Activated T-cell treated with anti-CD3 and anti-CD28 coated beads for 1 hour (primary cell): ENCODE measurements at places on chromosomes 1 and 21.

DNA sequence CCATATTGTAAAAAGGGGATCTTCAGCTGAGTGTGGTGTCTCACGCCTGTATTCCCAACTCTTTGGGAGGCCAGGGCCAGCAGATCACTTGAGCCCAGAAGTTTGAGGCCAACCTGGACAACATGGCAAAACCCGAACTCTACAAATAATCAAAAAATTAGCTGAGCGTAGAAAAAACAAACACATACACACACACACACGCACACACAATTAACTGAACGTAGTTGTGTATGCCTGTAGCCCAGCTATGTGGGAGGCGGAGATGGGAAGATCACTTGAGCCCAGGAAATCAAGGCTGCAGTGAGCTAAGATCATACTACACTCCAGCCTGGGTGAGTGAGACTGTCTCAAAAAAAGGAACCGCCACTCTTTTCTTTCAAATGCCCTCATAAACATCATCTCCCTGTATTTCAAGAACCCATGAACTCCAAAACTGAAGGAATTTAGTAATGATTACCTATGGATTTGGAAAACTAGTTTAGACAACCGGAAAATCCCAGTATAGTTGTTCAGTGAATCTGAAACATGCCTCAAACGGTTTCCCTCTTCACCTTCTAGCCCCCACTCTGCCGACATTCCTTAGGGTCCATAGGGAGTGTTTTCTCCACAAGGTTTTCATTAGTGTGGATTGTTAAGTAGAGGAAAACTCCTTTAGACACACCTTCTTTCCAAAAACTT is 4.5 kb downstream of the TXNIP start:
- DNase-seq = no peak

- no peak for DNase-seq
Observed at GRCh38 chr1:6294080-6294889, 33.4 kb upstream of the GPR153 start.

- DNase-seq = no peak
Observed at GRCh38 chr1:80113168-80114038, 1106.9 kb upstream of the ADGRL4 start.

DNA sequence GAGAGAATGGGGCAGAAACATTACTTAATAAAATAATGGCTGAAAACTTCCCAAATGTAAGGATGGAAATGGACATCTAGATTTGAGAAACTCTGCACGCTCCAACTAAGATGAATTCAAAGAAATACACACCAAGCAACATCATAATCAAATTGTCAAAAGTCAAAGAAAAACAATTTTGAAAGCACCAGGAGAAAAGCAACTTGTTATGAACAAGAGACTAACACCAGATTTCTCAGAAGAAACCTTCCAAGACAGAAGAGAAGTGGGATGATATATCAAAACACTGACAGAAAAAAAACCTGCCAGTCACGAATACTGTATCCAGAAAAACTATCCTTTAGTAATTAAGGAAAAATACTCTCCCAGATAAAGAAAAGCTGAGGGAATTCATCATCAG is 208.6 kb upstream of the SAMSN1 start:
- DNase-seq = no peak

DNA sequence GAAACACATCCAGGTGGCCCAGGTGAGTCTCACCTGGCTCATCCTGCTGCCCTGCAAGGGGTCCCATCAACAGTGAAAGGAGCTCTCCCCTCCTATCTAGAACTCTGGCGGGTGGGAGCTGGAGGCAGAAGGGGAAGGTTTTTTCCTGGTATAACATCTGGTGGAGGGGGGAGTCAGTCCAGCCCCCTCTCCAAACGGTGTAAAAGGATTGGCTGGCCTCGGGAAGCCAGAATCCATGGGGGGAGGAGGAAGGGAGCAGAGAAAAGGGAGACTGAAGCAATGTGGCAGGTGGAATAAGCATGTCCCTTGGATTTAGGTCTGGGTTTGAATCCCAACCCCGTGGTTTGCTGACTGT is 1.2 kb upstream of the CAMK2N1 start:
- DNase-seq = no peak

- DNase-seq = no peak
Observed at GRCh38 chr1:227951624-227952373, 4.1 kb upstream of the WNT9A start.
